Diencephalon (tissue), 1 donor: ENCODE measurements at places on chromosomes 4 and X. TPM values are rescaled to one million over a fixed set of nuclear protein-coding genes. Genes with fewer than 3 reads are reported as not detected.

Gene SPANXN1
- not detected for total RNA-seq

Gene DUSP21
- total RNA-seq = not detected

Gene CLNK
- total RNA-seq = not detected

Gene RNF113A
- total RNA-seq = 10.8 TPM

Gene CHIC1
- total RNA-seq = 22.6 TPM

Gene PDGFC
- 15.0 TPM for total RNA-seq

Gene MAGEA4
- total RNA-seq = not detected

Gene BEX2
- 113 TPM for total RNA-seq

Gene GATA1
- total RNA-seq = not detected

Gene CFAP99
- total RNA-seq = 0.69 TPM

Gene CXorf51B
- total RNA-seq = not detected

Gene FAM236C
- not detected for total RNA-seq

Gene NR3C2
- 9.0 TPM for total RNA-seq

Gene PF4V1
- total RNA-seq = 1.6 TPM

Gene FRG1
- 36.9 TPM for total RNA-seq

Gene ADRA2C
- total RNA-seq = 4.8 TPM

Gene SFRP2
- total RNA-seq = 4.8 TPM

Gene NAP1L3
- total RNA-seq = 164 TPM

Gene CHM
- total RNA-seq = 42.0 TPM

Gene FMR1NB
- not detected for total RNA-seq

Gene MTNR1A
- 2.8 TPM for total RNA-seq

Gene PAGE2
- not detected for total RNA-seq

Gene SPANXD
- total RNA-seq = not detected

Gene SCML2
- 9.2 TPM for total RNA-seq

Gene EPGN
- total RNA-seq = not detected

Gene FAM9C
- total RNA-seq = under 0.01 TPM

Gene KLHL13
- 209 TPM for total RNA-seq

Gene VCX3B
- not detected for total RNA-seq

Gene CTAG1A
- total RNA-seq = not detected

Gene ZNF711
- total RNA-seq = 87.4 TPM

Gene TMEM164
- 40.4 TPM for total RNA-seq

Gene MAGEB5
- total RNA-seq = not detected

Gene BEND2
- not detected for total RNA-seq

Gene ADAM29
- total RNA-seq = 1.4 TPM

Gene DRP2
- total RNA-seq = 11.3 TPM
